Fibroblast of skin of left biceps (primary cell): ENCODE measurements at places on chromosomes 1 and 21.

GRCh38 chr1:31904339-31905092 lies 33.7 kb downstream of the PTP4A2 start:
- no peak for DNase-seq

GRCh38 chr1:179745131-179745611 lies 2.1 kb downstream of the FAM163A start:
- DNase-seq = no peak

- DNase-seq = no peak
Measured at GRCh38 chr1:35556484-35557117, 602 bp downstream of the KIAA0319L start.

- no peak for DNase-seq
Measured at GRCh38 chr1:27007909-27008582, 4.6 kb downstream of the TENT5B start.

DNA sequence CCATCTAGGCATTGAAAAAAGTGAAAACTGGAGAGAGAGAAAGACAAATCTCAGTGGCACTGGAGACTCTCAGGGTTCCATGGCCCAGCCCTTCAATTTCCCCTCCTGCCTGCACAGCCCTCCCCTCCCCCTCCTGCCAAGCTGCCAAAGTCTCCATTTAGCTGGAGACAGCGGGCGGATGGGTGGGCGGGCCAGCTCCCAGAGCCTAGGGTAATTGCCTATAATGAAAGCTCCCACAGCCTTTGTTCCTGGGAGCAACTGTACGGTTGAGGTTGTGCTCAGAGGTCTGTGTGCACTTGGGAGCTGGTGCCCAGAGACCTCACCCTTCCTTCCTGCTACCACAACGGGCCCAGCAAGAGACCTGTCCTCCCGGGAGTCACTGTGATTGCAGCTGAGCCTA lies 89.6 kb downstream of the NAV1 start:
- no peak for DNase-seq

DNA sequence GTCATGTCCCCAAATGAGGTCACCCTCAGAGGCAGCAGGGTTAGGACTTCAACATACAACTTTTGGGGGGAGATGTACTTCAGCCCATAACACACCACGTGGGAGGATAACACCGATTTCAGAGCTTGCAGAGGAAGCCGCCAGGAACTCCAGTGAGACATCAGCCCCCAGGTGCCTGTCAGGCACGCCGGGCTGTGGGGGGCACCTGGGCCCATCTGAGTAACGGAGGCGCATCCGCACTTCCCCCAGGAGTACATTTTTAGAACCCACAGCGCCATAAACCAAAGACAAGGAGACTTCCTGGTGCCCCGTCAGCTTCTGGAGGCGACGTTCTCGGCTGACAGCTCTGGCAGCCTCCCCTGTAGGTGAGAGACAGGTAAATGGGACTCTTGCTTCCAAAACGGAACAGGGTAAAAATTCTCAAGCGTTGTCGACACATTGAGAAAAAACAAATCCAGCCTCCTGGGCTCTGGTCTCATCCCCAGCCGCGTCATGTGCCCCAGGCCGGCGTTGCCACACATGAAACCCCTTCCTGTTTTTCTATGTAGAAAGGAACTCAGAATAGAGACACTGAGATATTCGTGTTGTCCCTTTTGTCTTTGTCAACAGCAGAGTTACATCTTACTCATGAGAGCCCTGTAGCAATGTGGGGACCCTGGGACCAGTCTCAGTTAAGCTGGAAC lies 93.3 kb downstream of the PDE9A start:
- DNase-seq = no peak

GRCh38 chr1:94061513-94062443 lies 59.2 kb downstream of the ABCA4 start:
- peak; percentile 33 for DNase-seq

GRCh38 chr1:47776667-47777131 lies 220.5 kb downstream of the TRABD2B start:
- no peak for DNase-seq

DNA sequence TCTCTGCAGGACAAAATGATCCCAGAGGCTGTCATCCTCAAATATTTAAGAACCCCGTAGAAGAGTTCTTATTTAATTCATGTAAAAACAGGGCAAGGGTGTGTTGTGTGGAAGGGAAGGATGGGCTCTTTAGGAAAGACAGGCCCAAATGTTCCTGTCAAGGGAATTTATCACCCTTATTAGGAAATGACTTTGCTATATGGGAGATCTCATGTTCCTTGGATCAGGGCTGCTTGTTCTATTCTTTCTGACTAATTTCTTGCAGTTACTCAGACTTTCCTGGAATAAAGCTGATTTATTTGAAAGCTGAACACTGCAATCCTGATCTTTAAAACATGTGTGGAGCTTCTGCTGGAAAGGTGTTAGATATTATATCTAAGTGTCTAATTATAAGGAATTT lies 72.8 kb downstream of the SELENOF start:
- DNase-seq = no peak

GRCh38 chr1:229121845-229122436 lies 149.0 kb upstream of the RAB4A start:
- DNase-seq = no peak

- DNase-seq = no peak
Measured at GRCh38 chr1:110506541-110506940, 12.4 kb downstream of the KCNA10 start.

DNA sequence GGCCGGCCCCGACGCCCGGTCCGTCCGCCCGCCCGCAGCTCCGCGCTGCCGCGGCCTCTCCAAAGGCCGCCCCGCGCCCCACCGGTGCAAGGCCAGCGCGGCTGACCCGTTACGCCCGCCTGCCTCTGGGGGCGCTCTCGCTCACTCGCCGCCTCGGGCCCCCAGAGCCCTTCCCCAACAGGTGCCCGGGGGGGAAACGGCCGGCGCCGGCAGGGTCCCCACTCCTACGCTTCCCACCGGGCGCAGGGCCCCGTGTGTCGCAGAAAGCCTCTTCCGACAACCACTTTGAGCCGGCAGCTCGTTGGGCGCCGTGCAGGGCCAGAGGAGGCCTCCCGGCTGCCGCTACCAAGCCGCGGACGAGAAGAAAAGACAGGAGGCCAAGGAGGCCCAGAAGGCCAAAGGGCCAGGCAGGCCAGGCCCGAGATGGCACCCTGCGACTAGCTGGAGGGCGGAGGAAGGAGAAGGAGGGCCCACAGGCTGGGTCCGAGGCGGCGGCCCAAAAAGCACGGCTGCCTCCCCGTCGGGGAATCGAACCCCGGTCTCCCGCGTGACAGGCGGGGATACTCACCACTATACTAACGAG lies 64.9 kb upstream of the FCGR2A start:
- peak; percentile 1 for DNase-seq

DNA sequence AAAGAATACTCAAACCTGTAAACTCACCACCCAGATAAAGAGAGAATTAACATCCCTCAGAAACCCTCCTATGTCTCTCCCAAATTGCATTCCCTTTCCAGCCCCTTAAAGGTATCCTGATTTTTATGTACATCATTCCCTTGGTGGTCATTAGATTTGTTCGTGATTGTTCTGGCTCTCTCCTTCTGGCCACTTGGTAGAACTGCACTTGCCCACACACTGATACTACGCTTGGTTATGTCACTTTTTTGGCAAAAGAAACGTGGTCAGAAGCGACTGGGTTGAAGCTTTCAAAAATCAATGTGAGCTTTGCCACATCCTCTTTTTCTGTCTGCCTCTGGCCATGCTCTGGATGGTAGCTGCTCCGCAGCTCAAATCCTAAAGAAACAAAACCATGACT lies 76.3 kb downstream of the KRTAP19-8 start:
- DNase-seq = no peak

DNA sequence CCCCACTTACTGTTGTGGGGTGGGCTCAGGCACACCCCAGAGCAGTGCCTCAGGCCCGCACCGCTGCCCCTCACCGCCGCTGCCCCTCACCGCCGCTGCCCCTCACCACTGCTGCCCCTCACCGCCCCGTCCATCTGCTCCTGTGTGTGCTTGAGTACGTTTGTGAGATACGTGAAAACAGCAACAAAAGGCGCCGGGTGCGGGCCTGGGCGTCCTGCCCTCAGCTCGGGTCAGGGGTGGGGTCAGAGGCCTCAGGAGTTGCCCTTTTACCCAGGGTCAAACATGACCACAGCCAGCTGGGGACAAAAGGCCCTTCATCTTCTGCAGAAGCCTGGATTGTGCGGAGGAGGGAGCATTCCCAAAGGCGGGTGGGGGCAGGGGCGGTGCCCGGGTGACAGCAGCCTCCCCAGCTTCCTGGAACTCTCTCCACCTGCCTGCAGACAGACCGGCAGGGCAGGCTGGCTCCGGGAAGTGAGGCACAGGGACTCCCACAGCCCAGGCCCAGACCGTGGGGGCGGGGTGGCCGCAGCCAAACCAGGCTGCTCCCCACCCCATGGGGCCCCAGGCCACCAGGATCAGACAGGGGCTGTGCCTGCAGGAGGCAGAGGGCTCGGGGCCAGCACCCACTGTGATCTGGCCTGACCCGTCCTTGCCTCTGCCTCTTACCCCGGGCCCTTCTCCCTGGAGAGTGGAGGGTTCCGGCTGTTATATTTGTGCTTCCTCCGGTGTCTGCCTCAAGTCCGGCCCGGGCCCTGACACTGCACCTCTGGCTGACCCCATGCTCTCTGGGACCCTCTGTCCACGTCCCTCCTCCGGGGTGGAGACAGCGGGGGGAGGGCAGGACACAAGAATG lies 2.3 kb upstream of the VWA1 start:
- DNase-seq = no peak

- DNase-seq = no peak
Measured at GRCh38 chr1:33908324-33908956, 44.6 kb downstream of the HMGB4 start.

DNA sequence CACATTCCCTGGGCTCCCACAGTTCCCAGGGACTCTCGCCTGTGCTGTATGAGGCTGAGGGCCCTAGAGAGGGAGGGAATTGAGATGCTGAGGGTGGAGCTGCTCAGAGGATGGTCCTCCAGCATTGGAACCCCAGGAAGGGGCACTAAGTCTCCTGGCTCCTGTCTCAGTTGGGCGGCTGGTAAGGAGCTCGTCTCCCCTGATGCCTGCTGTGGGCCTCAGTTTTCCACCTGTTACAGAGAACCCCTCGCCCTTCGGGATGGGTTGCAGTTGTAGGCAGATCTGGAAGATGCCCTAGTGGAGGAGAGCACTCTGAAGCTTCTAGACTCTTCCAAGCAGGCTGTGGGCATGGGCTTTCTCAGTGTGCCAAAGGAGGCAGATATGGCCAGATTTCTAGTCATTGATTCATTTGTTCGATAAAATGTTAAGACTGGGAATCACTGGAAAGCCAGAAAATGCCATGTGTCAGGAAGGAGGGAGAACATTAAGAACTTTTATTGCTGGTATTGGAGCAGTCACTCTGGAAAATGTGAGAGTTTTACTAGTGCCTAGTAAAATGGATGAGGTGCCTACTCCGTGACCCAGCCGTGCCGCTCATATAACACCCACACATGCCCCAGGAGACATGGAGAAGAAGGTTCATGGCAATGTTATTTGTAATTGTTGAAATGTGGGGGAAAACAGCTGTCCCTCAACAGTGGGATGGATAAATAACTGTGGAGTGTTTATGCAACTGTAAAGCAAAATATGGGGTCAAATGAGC lies 828 bp upstream of the MYBPH start:
- no peak for DNase-seq

DNA sequence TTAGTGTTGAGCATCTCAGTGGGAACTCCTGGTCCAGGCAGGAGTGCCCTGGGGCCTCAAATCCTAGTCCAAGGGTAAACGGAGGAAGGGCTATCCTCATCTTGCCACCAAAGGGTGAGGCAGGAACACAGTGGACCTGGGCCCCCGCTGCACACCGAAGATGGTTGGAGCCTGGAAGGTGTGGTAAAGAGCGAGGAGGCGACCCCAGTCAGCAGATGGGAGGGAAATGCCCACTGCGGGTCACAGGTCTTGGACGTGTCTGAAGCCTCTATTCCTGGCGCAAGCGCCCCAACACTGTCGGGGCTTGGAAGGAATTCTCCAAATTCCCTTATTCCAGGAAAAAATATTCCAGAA lies 38.5 kb upstream of the SYNC start:
- DNase-seq = no peak

DNA sequence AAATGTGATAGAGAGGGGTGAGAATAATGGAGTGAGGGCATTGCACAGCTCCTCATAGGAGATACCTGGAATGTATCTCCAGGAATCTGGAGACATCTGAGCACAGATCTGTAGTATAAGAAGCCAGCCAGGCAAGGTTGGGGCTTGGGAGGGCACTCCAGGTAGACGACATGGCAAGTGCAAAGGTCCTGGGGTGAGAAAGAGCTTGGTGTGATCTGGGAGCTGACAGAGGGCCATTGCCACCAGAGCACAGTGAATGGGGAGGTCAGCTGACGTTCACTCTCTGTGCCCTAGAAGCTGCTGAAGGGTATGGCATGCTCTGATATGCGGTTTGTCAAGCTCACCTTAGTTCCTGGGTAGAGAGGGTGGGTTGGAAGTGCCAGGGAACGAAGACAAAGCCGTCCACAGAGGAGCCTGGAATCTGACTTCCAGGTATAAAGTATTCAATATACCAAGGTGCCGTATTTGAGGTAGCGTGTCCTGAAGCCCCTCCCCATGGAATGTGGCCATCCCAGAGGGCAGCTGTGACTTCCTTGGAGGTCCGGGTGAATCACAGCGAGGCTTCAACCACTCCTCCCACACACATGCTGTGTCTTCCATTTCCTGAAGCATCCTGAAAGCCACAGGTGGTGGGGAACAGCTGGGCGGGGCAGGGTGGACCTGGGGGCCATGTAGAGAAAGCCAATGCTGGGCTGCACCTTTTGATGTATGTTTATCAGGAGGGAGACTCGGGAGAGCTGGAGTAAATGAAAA lies 182.7 kb upstream of the KLHDC7A start:
- no peak for DNase-seq

- DNase-seq = no peak
Measured at GRCh38 chr1:245288796-245289195, 134.0 kb downstream of the KIF26B start.

DNA sequence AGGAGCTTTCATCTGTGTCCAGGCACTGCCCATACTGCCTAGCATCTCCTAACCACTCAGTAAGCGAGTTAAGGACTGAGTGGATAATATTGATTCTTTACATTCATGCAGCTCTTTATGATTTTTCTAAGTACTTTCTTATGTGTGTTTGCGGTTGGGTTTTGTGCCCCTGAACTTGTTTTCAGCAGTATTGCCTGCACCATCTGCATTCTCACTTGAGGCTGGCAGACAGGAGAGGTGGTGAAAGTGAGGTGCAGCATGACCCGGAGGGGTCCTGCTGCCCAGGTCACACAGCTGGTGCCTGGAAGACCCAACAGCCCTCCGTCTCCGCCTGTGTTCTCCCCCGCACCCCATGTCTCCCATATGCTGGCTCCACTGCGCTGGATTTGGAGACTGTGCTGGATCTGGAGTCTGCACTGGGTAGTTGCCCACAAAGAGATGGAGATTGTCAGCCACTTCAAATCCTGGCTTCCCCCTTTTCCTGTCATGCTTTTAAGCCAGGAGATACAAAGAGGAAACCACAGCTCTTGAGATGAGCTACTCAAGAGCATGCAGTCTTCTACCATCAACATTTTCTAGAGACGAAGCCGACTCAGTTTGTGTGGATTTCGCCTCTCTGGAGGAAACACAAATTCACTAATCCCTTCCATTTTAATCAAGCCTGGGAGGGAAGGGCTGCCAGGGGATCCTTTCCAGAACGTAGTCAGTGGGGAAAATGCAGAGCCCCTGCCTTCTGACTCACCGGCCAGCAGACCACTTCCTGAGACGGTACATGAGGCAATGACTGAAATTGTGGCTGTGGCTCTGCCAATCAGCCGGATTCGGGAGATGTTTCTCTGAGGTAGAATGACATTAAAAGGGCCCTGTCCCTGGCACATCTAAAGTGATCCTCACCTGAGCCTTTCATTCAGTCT lies 71.7 kb upstream of the ANGPTL1 start:
- DNase-seq = peak; percentile 31

GRCh38 chr1:185369786-185370185 lies 52.7 kb upstream of the IVNS1ABP start:
- DNase-seq = no peak
